HFFc6 (cell line): ENCODE measurements at places on chromosomes 3 and 15. TPM values are rescaled to one million over a fixed set of nuclear protein-coding genes. Genes with fewer than 3 reads are reported as not detected.

CCDC54 gene
- not detected in 3 replicates for total RNA-seq

PRSS50 gene
- not detected in 3 replicates for total RNA-seq

CMTM7 gene
- 14.9 to 17.1 TPM (median 15.7 TPM) in 3 replicates for total RNA-seq

EIF4G1 gene
- total RNA-seq: 522 to 573 TPM (median 569 TPM) in 3 replicates

DNA sequence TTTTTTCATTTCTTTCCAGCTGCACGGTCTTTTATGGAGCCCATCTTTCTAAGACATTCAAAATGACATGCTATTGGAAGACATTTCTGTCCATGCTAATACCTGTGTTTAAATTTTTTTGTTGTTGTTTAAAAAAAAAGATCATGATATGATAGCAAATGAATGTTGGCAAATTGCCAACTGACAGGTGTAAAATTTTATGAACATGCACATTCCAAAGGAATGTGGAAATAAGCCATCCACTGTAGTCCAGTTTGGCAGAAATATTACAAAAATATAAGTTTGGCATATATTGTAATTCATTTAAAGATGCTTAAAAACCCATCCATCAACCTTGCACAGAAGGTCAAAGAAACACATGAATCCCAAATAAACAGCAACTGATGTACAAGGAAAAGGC, 75.6 kb upstream of the WNT5A start:
- no peak overlapping the region for H3K27ac ChIP-seq
- no peak overlapping the region for H3K4me3 ChIP-seq
- no peaks in the 10 kb centered on the region for H3K36me3 ChIP-seq
- no peak for DNase-seq
- peaks cover 19% of the 10 kb centered on the region for H3K4me1 ChIP-seq

DNA sequence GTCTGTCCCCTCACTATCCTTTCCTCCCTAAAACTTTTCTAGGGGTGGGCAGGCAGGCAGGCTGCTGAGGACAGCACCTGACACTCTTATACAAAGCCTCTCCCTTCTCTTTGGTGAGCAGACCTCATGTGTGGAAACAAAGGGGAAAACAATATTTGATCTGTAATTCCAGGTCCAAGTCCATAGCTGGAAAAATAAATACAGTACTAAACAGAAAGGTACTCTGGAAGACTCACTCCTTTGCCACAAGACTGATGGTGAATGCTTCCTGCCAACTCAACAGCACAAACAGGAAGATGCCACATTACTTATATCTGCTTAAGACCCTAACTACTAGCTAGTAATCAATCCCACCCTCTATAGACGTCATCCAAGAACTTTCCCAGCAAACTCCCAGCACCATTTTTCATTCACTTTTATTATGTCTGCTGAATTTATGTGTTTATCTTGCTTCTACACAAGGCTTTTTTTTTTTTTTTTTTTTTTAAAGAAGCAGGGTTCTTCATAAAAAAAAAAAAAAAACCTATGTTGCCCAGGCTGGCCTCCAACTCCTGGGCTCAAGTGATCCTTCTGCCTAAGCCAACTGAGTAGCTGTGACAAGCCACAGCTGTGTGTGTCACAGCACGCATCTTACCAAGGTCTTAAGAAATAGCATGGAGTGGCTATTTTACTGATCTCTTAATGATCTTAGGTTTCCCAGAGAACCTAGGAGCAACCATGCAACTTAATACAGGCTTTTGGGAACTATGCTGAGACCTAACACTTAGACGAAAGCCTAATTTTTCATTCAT, 44.2 kb upstream of the CSPG5 start:
- no peak for DNase-seq
- peaks cover 14% of the 10 kb centered on the region for H3K36me3 ChIP-seq
- no peaks in the 10 kb centered on the region for H3K27me3 ChIP-seq
- H3K4me3 ChIP-seq: no peak overlapping the region

DNA sequence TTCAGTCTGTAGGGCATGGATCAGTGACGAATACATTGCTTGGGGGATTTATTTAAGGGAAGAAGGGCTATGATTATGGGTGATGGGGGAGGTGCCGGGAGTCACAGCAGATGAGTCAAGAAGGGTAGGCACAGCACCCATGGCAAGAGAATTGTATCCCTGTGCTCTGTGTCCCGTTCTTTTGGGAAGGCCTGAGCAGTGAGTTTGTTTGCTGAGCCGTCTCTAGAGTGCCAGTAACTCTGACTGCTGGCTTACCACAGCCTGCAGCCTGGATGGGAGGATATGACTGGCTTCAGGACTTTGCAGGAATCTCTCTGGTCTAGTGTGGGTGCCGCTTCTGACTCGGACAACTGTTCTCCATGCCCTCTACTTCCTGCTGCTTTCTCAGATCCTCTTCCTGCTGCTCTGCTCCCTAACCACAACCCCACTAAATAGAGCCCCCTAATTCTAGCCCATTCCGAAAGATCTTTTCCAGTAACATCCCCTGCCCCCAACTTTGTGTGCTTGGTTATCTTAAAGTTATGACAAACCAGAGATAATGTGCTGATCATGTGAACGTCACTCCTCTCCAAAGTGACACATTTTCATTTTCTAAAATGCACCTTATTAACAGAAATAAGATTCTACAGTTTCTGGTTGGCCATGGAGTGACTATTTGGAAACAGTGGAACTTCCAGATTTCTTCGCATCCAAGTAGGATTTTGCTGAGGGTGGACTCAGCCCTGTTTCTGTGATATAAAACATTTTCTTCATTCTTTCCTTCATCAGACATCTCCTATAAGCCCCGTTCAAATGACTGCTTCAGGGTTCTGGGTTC, 239.0 kb downstream of the SLCO3A1 start:
- peaks cover 2% of the 10 kb centered on the region; the same call in 1 of the 2 replicates for H3K27me3 ChIP-seq
- H3K36me3 ChIP-seq: no peaks in the 10 kb centered on the region
- H3K4me3 ChIP-seq: no peak overlapping the region
- peak overlapping the region; percentile 5 for H3K27ac ChIP-seq
- DNase-seq: peak; percentile 8
- peaks cover 9% of the 10 kb centered on the region for H3K4me1 ChIP-seq

DNA sequence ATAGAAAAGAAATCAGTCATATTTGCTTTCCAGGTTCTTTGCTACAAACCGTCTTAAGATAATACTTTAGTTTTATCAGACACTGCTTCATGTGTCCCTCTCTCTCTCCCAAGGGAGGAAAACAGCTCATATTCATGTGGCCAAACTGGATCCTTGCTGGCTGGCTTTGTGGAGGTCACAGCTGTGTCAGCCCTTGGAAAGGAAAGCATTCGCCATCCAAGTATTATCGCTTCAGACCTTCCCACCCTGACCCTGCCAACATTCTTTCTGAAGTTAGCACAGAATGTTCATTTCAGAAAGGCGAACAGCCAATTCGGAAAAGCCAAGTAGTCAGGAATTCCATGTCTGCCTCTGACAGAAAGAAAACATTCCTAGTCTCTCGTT, 213.6 kb downstream of the FEZF2 start:
- peaks cover 9% of the 10 kb centered on the region; the same call in 1 of the 2 replicates for H3K4me1 ChIP-seq
- DNase-seq: no peak
- H3K36me3 ChIP-seq: peaks cover 14% of the 10 kb centered on the region
- no peaks in the 10 kb centered on the region; the same call in 1 of the 2 replicates for H3K27me3 ChIP-seq

DNA sequence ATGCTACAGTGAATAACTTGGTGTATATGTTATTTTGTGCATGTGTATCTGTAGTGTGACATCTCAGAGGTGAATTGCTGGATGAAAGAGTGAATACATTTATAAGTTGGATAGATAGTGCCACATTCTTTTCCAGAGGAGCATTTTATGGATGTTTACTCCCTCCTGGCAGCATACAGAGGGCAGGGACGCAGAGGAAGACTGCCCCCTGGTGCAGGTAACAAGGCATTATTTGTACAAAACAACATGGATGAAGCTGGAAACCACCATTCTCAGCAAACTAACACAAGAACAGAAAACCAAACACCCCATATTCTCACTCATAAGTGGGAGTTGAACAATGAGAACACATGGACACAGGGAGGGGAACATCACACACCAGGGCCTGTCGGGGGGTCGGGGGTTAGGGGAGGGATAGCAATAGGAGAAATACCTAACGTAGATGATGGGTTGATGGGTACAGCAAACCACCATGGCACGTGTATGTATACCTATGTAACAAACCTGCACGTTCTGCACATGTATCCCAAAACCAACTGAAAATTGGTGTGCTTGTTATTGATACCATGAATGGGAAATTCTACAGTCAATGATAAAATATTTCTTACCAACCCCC, 57.9 kb upstream of the CTXND1 start:
- no peaks in the 10 kb centered on the region for H3K36me3 ChIP-seq
- no peaks in the 10 kb centered on the region for H3K4me1 ChIP-seq
- peaks cover 7% of the 10 kb centered on the region for H3K27me3 ChIP-seq
- no peak overlapping the region for H3K27ac ChIP-seq
- H3K4me3 ChIP-seq: no peak overlapping the region

- H3K4me3 ChIP-seq: no peak overlapping the region
- H3K27me3 ChIP-seq: peaks cover 15% of the 10 kb centered on the region
- no peaks in the 10 kb centered on the region for H3K36me3 ChIP-seq
- no peak for DNase-seq
These were observed 271.7 kb downstream of the PDZRN3 start for GRCh38 chr3:73352841-73353645.

DNA sequence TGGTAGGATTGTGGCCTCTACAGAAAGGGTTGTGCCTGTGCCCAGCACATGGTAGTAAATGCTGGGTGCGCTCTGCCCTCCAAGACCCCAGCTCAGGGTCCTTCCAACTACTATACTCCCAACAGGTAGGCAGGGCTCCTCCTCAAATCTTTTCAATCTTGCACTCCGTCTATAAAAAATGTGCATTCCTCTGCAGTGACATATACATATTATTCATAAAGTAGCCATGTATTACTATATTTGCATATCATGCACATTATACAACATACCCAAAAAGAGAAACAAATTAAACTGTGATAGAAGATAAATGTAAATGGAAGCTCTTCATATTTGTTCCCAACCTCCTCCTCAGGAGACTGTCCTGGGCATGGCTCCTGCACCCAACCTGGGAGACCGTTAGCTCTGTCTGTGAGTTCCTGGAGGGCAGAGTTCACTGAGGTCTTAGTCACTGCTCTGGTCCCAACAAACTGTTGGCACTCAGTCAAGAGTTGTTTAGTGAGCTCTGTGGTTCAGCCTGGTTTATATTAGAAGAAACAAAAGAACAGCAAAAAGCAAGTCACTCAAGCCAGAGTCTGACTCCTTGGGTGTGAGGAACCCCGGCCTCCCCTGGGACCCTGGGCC, 47.7 kb upstream of the GRIP2 start:
- H3K36me3 ChIP-seq: no peaks in the 10 kb centered on the region
- no peak overlapping the region for H3K27ac ChIP-seq
- H3K27me3 ChIP-seq: peaks cover 34% of the 10 kb centered on the region
- no peak overlapping the region for H3K4me3 ChIP-seq
- DNase-seq: peak; percentile 72

GRCh38 chr3:45965653-45966052, 22.4 kb downstream of the CXCR6 start:
- no peak overlapping the region for H3K4me3 ChIP-seq
- no peak overlapping the region for H3K27ac ChIP-seq
- H3K4me1 ChIP-seq: peaks cover 14% of the 10 kb centered on the region
- H3K27me3 ChIP-seq: peaks cover 4% of the 10 kb centered on the region
- no peak for DNase-seq

DNA sequence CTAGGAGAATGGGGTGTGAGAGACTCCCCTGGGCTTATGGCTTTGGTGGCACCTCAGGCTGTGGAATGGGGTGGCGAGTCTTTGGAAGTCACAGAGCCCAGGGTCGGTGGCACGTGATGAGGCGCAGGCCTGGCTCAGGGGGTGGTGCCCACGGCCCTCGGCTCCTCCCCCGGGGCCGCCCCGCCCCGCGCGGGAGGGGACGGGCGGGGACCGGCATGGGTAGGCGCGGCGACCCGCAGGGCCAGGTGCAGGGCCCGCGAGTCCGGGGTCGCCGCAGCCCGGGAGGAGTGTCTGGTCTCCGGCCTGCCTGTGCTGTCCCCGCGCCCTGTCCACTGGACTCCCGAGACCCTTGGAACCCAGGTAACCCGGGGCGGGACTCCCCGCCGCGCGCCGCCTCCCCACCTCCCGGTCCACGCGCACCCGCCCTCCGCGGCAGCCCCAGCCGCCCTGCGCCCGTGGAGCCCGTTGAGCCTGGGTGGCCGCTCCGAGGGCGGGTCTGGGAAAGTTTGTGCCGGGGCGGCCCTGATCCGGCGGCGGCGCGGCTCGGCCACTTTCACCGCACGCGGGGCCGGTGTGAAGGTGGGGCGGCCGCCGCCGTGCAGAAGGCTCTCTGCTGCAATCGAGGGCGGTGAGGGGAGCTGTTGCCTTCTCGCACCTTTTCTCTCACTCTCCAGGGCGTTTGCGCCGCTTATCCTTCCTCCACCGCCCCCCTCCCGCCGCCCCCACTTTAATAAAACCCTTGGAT, at the start of gene PAQR5:
TSS of gene PAQR5 (plus strand) at position 216 of the 745 bp plus-strand sequence. CDS start 61,169 bp downstream, outside the sequence.
- DNase-seq: no peak
- H3K4me1 ChIP-seq: peaks cover 13% of the 10 kb centered on the region
- peak within 1 kb of the TSS; percentile 69 for H3K4me3 ChIP-seq
- no peak within 1 kb of the TSS for H3K27ac ChIP-seq

- no peaks in the 10 kb centered on the region for H3K36me3 ChIP-seq
- no peak for DNase-seq
- no peak overlapping the region for H3K4me3 ChIP-seq
- no peaks in the 10 kb centered on the region for H3K4me1 ChIP-seq
These were observed 60.5 kb downstream of the MYRIP start for GRCh38 chr3:39869890-39870289.

- H3K27me3 ChIP-seq: no peaks in the 10 kb centered on the region
- no peak for DNase-seq
- H3K4me1 ChIP-seq: no peaks in the 10 kb centered on the region
- H3K36me3 ChIP-seq: peaks cover 7% of the 10 kb centered on the region; the same call in 1 of the 2 replicates
These were observed 815.9 kb downstream of the VGLL3 start for GRCh38 chr3:86175051-86175536.

GRCh38 chr3:55511895-55512570, 24.9 kb upstream of the WNT5A start:
- H3K27ac ChIP-seq: peak overlapping the region; percentile 68
- H3K27me3 ChIP-seq: peaks cover 9% of the 10 kb centered on the region
- H3K4me3 ChIP-seq: peak overlapping the region; percentile 70
- DNase-seq: peak; percentile 79

GRCh38 chr15:37037850-37038715, 62.3 kb downstream of the MEIS2 start:
- H3K27me3 ChIP-seq: peaks cover 3% of the 10 kb centered on the region; the same call in 1 of the 2 replicates
- no peak overlapping the region for H3K27ac ChIP-seq
- H3K36me3 ChIP-seq: peaks cover 48% of the 10 kb centered on the region
- no peak overlapping the region for H3K4me3 ChIP-seq
